ENCODE measurements at places on chromosomes 12 and 14.
A peak's percentile ranks its signal among the peaks of the same experiment; 100 is the strongest.

- no peak for DNase-seq
Measured at GRCh38 chr12:120804428-120804827, 78.8 kb downstream of the ACADS start.

- DNase-seq, result no peak
Measured at GRCh38 chr12:51753980-51754675, 94.4 kb downstream of the FIGNL2 start.

DNA sequence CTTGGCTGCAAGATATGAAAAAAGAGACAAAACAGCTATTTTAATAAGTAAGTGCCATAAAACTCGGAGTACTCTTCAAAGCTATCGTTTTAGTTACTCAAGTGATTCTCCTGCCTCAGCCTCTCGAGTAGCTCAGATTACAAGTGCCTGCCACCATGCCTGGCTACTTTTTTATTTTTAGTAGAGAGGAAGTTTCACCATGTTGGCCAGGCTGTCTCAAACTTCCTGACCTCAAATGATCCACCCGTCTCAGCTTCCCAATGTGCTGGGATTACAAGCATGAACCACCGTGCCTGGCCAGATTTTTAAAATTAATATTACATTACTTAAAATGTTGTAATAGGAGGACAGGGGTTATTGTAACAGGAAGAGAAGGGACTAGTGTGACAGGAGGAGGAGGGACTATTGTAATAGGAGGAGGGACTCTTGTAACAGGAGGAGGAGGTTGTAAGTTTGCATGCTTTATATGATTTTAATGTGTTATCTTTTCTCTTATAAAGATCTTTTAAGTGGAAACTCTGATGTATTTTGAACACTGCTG is 61.3 kb downstream of the KITLG start:
- no peak for DNase-seq

DNA sequence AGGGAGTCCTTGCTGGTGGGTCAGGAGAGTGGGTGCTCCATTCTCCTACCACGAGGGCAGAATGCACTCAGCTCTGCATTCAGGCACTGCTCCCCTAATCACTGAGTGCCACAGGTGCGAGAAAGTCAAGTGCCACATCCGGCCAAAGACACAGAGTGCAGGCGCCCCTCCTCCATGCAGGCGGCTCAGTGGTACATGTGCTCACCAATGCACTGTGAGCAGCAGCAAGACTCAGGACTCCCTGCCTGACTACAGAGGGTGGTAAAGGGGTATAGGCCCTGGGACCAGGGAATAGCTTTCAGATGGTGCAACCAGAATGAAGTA is 32.9 kb downstream of the ZFYVE21 start:
- DNase-seq, result peak; percentile 17

All from activated T-cell treated with anti-CD3 and anti-CD28 coated beads for 1 hour (primary cell).